ENCODE measurements at places on chromosomes 7 and 10.

- DNase-seq: no peak
Observed at GRCh38 chr7:133751079-133751478, 376.1 kb upstream of the LRGUK start.

DNA sequence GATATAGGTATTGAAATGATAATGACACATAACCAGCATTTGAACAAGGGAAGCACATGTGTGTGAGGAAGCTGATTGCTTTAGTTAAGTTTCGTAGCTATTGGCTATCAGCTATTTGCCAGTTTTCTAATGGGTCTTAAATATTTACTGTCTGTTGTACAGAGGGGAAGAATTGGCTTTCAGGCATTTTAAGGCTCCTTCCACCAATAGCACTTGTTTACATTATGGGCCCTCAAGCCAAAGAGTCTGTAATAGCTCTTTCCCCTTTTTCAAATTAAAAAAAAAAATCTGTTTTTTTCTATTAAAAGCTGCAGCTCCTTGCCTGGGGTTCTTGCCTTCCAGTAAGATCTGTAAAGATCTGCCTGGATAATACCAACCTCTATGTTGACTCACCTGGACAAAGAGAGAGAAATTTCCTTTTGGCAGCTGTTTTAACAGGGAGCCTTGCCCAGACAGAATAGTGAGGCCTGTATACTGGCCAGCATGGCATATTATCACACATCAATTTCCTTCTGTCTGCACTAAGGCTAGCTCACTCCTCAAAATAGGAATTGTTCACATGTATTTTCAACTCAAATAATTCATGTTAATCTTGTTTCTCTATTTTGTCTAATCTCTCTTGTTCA lies 104.7 kb upstream of the LRGUK start:
- no peak for DNase-seq

DNA sequence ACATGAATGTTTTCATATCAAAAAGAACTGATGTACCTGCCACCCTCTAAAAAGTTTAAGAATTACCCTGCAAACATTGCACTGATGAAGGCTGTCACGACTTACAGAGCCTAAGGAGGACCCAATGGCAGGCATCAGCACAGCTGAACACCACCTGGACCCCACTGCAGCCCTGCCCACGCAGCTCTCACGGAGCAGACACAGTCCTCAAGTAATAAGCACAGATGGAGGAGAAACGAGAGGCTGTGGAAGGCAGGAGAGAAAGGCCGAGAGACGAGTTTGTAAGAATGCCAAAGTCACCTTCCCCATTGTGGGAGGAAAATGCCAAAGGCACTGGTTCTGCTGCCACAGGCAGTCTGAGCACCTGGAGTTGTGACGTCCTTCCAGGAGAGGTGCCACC lies 135.0 kb downstream of the DLG5 start:
- DNase-seq: no peak

- DNase-seq: no peak
Observed at GRCh38 chr7:125661006-125661405, 731.4 kb upstream of the POT1 start.

- DNase-seq: peak; percentile 38
Observed at GRCh38 chr10:119517235-119518141, 25.0 kb downstream of the RGS10 start.

DNA sequence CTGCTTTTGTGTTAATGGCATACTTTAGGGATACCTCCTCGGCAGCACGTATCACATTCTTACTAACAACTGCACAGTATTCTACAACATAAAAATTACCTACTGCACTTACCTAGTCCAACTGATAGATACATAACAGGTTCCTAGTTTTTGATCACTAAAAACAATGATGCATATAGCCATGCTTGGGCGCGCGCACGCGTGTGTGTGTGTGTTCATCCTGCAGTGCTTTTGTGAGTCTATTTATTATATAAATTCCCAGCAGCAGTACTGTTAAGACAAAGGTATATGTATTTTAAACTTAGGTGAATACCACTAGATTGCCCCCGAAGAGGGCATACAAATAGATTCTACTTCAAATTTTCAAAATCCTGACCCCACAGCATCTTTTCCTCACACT lies 181.4 kb downstream of the ELMO1 start:
- no peak for DNase-seq

- DNase-seq: no peak
Observed at GRCh38 chr10:98924526-98924925, 311.1 kb downstream of the HPSE2 start.

Measured in Jurkat, Clone E6-1 (cell line).